SJCRH30 (cell line): ENCODE measurements at places on chromosomes 3 and 15. TPM values are rescaled to one million over a fixed set of nuclear protein-coding genes. Genes with fewer than 3 reads are reported as not detected.

The ZNF80 gene
- 0.04 TPM in 1 of 2 replicates, not detected in the other for total RNA-seq

The HRG gene
- total RNA-seq, result not detected in 2 replicates

The LYSMD2 gene
- total RNA-seq, result 2.0 and 2.9 TPM in 2 replicates

The OR5H15 gene
- total RNA-seq, result not detected in 2 replicates

The RBM15B gene
- total RNA-seq, result 32.9 and 33.6 TPM in 2 replicates

The RLBP1 gene
- total RNA-seq, result not detected in 2 replicates

The BFSP2 gene
- 0.41 TPM in 1 of 2 replicates, not detected in the other for total RNA-seq

The ACTC1 gene
- 323 and 325 TPM in 2 replicates for total RNA-seq

The GOLGA6B gene
- not detected in 2 replicates for total RNA-seq

The ANKRD63 gene
- 0.12 and 0.35 TPM in 2 replicates for total RNA-seq

The ANKRD34C gene
- not detected in 2 replicates for total RNA-seq

The RPL35A gene
- total RNA-seq, result 1,283 and 1,426 TPM in 2 replicates

The MAPKAPK3 gene
- 24.1 and 24.2 TPM in 2 replicates for total RNA-seq

The CASR gene
- not detected in 2 replicates for total RNA-seq

The SUCLG2 gene
- 13.9 and 15.2 TPM in 2 replicates for total RNA-seq

The C2CD4A gene
- total RNA-seq, result 0.04 and 0.10 TPM in 2 replicates

The ITIH1 gene
- total RNA-seq, result 0.04 TPM in 1 of 2 replicates, not detected in the other

The CA12 gene
- total RNA-seq, result 0.57 and 0.94 TPM in 2 replicates

The NOX5 gene
- total RNA-seq, result not detected in 2 replicates

The CHP1 gene
- 86.6 and 87.9 TPM in 2 replicates for total RNA-seq

The AMOTL2 gene
- total RNA-seq, result 18.8 and 19.0 TPM in 2 replicates

The TMCO5A gene
- total RNA-seq, result not detected in 2 replicates

The PRRT3 gene
- total RNA-seq, result 1.3 and 2.1 TPM in 2 replicates

The MNS1 gene
- total RNA-seq, result 8.2 and 10.6 TPM in 2 replicates

The FGF12 gene
- total RNA-seq, result 0.06 TPM in 1 of 2 replicates, not detected in the other

The TM4SF4 gene
- not detected in 2 replicates for total RNA-seq

The HAPLN3 gene
- 2.5 and 2.8 TPM in 2 replicates for total RNA-seq

The TF gene
- under 0.01 and 0.08 TPM in 2 replicates for total RNA-seq

The CACNA2D2 gene
- total RNA-seq, result not detected in 2 replicates

The TTLL13 gene
- not detected in 2 replicates for total RNA-seq

The PTX3 gene
- total RNA-seq, result not detected in 2 replicates

The POMGNT2 gene
- total RNA-seq, result 1.3 and 1.8 TPM in 2 replicates

The APBA2 gene
- total RNA-seq, result 11.1 and 11.9 TPM in 2 replicates

The DOCK3 gene
- 0.08 TPM in 2 replicates for total RNA-seq
